ENCODE measurements at places on chromosomes 1 and 21.
A peak's percentile ranks its signal among the peaks of the same experiment; 100 is the strongest.

- H3K27me3 ChIP-seq = no peaks in the 10 kb centered on the region
- no peak overlapping the region for H3K27ac ChIP-seq
- no peaks in the 10 kb centered on the region for H3K4me1 ChIP-seq
- no peak for DNase-seq
Measured at GRCh38 chr21:20739421-20739820, 258.8 kb upstream of the NCAM2 start.

GRCh38 chr1:76090283-76091203, 16.0 kb downstream of the ST6GALNAC3 start:
- no peak overlapping the region for H3K27ac ChIP-seq
- no peaks in the 10 kb centered on the region for H3K36me3 ChIP-seq
- no peaks in the 10 kb centered on the region for H3K27me3 ChIP-seq
- H3K4me3 ChIP-seq = no peak overlapping the region

- no peak overlapping the region for H3K27ac ChIP-seq
- H3K4me3 ChIP-seq = no peak overlapping the region
- no peak for DNase-seq
- no peaks in the 10 kb centered on the region for H3K36me3 ChIP-seq
Measured at GRCh38 chr1:173248247-173248940, 41.3 kb upstream of the TNFSF4 start.

DNA sequence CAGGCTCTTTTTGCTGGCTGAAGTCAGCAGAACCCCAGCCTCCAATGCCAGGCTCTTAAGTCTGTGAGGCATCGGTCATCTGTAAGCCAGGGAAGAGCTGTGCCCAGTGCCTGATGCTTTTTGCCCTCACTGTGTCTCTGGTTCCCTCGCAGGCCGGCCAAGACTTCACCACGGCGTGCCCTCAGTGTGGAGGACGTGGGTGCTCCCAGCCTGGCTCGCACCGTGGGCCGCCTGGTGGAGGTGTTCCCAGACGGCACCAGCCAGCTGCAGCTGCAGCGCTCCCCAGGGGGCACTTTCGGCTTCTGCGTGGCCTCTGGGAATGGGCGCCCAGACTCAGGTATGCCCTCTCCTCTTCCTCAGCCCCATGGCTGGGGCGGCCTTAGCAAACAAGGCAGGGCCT, 32.5 kb downstream of the KIAA1614 start:
- H3K36me3 ChIP-seq = peaks cover 34% of the 10 kb centered on the region
- H3K4me3 ChIP-seq = no peak overlapping the region
- DNase-seq = no peak
- H3K27ac ChIP-seq = no peak overlapping the region
- peaks cover 11% of the 10 kb centered on the region for H3K4me1 ChIP-seq
- no peaks in the 10 kb centered on the region for H3K27me3 ChIP-seq

GRCh38 chr1:16012590-16013219, 5.1 kb downstream of the HSPB7 start:
- H3K27ac ChIP-seq = no peak overlapping the region
- DNase-seq = peak; percentile 26
- no peaks in the 10 kb centered on the region for H3K36me3 ChIP-seq

DNA sequence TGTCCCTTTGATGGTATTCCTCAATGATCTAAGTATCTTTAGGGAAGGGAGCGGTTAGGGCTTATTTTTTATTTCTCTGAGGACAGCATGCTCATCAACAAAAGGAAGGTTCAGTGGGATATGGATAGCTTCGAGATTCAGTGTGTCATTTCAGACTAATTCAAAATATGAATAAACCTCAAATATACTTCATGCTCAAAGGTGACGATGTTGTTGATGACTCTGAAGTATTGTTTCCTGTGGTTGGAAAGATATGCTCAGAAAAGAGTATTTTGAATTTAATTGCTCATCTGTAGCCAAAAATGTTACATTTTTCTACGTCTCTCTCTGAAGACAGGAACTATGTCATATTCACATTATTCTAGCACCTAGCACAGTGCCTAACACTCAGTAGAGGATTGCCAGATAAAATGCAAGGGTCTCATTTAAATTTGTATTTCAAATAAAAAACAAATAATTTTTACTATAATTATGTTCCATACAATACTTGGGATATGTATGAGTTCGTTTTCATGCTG, 1.8 kb upstream of the FCRL3 start:
- H3K4me1 ChIP-seq = no peaks in the 10 kb centered on the region
- peaks cover 10% of the 10 kb centered on the region for H3K27me3 ChIP-seq
- no peaks in the 10 kb centered on the region for H3K36me3 ChIP-seq
- H3K27ac ChIP-seq = no peak overlapping the region

DNA sequence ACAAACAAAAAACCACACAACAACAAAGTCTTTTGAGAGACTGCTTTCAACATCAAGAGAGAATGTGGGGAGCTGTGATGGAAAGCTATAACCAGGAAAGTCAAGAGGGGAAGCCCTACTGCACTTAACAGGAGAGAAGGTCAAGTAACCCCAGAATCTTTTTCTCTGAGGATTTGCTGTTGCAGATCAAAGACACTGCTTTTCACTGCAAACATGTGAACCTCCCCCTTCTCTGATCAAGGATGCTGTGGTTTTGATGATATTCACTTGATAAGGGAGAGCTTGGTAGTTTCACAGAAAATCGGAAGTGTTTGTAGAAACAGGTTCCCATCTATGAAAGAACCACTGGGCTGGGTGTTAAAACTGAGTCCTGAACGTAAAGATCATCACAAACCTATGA, 4.8 kb downstream of the ETV3 start:
- DNase-seq = peak; percentile 57
- peak overlapping the region; percentile 82 for H3K27ac ChIP-seq
- peaks cover 63% of the 10 kb centered on the region for H3K4me1 ChIP-seq
- H3K4me3 ChIP-seq = peak overlapping the region; percentile 45
- H3K36me3 ChIP-seq = peaks cover 64% of the 10 kb centered on the region
- H3K27me3 ChIP-seq = no peaks in the 10 kb centered on the region

DNA sequence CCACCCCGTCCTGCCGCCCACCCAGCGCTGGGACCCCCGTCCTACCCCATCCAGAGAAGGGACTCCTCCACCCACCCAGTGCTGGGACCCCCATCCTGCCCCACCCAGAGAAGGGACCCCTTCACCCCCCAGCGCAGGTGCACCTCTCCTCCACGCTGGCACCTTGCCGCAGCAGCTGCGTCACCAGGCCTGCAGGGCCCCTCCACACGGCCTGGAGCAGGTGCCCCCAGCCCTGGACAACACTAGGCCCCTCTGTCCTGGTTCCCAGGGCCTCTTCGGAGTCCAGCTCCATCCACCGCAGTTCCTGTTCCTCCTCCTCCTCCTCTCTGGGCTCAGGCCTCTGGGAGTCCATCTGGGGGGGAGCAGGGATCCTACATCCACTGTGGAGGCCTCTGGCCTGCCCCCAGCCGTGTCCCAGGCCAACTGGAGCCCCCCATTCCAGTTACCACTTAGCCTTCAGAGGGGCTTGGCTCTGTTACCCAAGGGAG, 378 bp downstream of the ANKRD65 start:
- H3K4me1 ChIP-seq = peaks cover 14% of the 10 kb centered on the region
- no peak for DNase-seq
- H3K4me3 ChIP-seq = no peak overlapping the region
- peaks cover 5% of the 10 kb centered on the region for H3K27me3 ChIP-seq
- no peak overlapping the region for H3K27ac ChIP-seq

GRCh38 chr1:206012086-206012859, 9.1 kb upstream of the RAB7B start:
- H3K36me3 ChIP-seq = no peaks in the 10 kb centered on the region
- no peaks in the 10 kb centered on the region for H3K27me3 ChIP-seq
- H3K27ac ChIP-seq = peak overlapping the region; percentile 66
- peak; percentile 42 for DNase-seq

- DNase-seq = no peak
- H3K4me3 ChIP-seq = no peak overlapping the region
- peaks cover 40% of the 10 kb centered on the region for H3K4me1 ChIP-seq
- no peak overlapping the region for H3K27ac ChIP-seq
- H3K27me3 ChIP-seq = no peaks in the 10 kb centered on the region
- H3K36me3 ChIP-seq = peaks cover 23% of the 10 kb centered on the region
Measured at GRCh38 chr1:1867164-1867563, 23.7 kb downstream of the GNB1 start.

- H3K27ac ChIP-seq = no peak overlapping the region
- no peaks in the 10 kb centered on the region for H3K4me1 ChIP-seq
- no peak for DNase-seq
- H3K4me3 ChIP-seq = no peak overlapping the region
- peaks cover 9% of the 10 kb centered on the region for H3K36me3 ChIP-seq
Measured at GRCh38 chr1:19752083-19752696, 47.5 kb downstream of the TMCO4 start.

DNA sequence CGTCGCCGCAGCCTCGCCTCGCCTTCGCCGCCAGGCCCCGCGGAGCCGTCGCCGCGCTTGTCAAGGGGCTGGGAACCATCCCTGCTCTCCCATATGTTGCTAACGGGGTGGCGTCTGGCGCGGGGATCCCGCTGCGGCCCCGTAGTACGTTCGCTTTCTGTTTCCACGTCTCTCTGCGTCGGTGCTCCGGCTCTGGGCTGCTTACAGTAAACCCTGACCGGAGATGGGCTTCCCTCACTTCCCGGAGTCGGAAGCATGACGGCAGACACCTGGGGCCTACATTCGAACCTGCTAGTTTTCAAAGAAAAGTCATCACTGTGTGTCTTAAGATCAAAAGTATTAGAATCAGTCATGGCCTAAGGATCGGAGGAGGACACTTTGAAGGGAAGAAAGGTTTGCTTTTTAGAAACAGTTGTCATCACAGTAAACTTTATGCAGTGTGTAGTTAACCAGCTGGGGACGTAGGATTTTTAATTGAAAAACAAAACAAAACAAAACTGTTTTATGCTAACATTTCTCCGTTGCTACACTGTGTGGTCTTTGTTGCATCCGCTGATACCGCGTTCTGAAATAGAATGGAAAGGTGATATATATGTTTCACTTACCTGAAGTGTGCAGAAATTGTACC, 69.0 kb downstream of the SLC35A3 start:
- DNase-seq = peak; percentile 84
- no peaks in the 10 kb centered on the region for H3K27me3 ChIP-seq

DNA sequence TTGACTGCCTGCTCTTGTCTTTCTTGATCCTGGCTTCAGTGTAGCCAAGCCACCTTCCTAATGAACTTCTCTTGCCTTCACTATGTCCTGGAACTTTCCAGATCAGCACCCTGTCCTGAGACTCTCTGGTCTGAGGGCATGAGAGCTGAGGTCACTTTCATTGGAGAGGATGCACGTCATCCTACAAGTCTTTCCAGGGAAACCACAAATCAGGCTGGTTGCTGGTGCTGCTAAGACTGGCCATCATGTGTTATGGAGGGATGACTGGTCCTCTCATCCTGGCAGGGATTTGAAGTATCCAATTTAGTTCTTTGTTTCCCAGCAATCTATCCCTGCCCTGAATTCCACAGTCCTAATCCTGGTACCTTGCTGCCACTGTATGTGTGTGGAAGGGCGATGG, 228.6 kb downstream of the GPATCH2 start:
- no peak for DNase-seq
- no peak overlapping the region for H3K4me3 ChIP-seq
- H3K36me3 ChIP-seq = no peaks in the 10 kb centered on the region
- H3K27me3 ChIP-seq = no peaks in the 10 kb centered on the region

- H3K27me3 ChIP-seq = peaks cover 8% of the 10 kb centered on the region
- no peak for DNase-seq
- peaks cover 2% of the 10 kb centered on the region for H3K4me1 ChIP-seq
- no peaks in the 10 kb centered on the region for H3K36me3 ChIP-seq
Measured at GRCh38 chr1:53574621-53575020, 115.4 kb downstream of the DMRTB1 start.

DNA sequence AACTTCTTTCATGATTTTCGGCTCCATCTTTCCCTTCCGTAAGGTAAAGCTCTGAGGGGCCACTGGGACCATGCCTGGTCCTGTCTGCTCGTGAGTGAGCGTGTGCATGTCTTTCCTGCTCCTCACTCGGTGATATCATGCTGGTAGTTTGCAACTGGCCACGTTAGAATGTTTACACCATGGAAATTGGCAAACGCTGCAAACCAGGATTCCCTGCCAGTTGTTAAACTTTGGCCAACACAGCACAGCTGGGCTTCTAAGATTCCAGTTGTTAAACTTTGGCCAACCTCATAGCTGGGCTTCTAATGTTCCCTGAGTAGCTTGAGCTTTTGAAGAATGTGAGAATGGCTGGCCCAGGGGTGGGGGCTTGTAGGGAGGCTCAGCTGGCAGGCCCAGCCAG, 68.0 kb upstream of the ACTL8 start:
- no peaks in the 10 kb centered on the region for H3K36me3 ChIP-seq
- H3K4me1 ChIP-seq = no peaks in the 10 kb centered on the region
- no peak overlapping the region for H3K27ac ChIP-seq
- DNase-seq = no peak

GRCh38 chr1:151942882-151943281, 33.6 kb upstream of the THEM4 start:
- H3K4me3 ChIP-seq = no peak overlapping the region
- H3K36me3 ChIP-seq = no peaks in the 10 kb centered on the region
- H3K27me3 ChIP-seq = peaks cover 2% of the 10 kb centered on the region
- no peak for DNase-seq

DNA sequence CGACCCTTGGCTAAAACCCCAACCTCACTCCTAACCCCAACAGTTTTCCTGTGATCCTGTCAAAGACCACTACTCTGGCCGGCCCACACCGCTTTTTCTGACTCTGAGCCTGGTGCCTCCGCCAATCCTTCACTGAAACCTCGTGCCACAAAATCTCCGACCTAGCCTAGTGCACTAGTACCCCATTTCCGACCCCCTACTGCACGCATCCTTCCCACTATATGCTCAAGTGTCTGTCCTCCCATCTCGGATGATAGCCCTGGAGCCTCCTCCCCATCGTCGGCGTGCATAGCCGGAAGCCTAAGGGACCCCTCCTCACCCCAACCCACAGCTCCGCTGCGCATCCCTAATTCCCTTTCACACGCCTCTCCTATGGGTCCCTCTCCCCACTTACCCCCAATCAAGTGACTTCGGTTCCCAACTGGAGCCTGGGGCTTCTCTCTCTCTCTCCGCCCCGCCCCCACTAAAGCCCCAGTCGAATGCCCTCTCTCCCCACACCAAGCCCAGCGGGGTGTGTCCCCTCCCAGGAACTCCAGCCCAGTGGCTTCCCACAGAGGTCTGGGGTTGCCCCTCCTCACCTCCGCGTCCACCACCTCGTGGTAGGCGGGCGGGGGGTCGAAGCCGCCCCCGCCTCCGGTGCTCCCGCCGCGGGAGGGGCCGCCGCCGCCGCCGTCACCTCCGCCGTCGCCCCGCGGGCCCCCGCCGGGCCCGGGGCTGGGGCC, 791 bp downstream of the USP24 start:
- no peaks in the 10 kb centered on the region for H3K27me3 ChIP-seq
- H3K36me3 ChIP-seq = peaks cover 12% of the 10 kb centered on the region
- DNase-seq = peak; percentile 32
- H3K27ac ChIP-seq = peak overlapping the region; percentile 93

GRCh38 chr21:41636636-41637630, 129.0 kb upstream of the TMPRSS2 start:
- peaks cover 22% of the 10 kb centered on the region for H3K27me3 ChIP-seq
- no peak for DNase-seq
- no peak overlapping the region for H3K27ac ChIP-seq
- H3K36me3 ChIP-seq = no peaks in the 10 kb centered on the region
- H3K4me3 ChIP-seq = no peak overlapping the region

All from activated CD4-positive, alpha-beta T cell treated with anti-CD3 and anti-CD28 coated beads, Interleukin-2, amount 10 ng/mL, durations not matched to agents 7 days and 5 days (primary cell).